ENCODE measurements at places on chromosomes 7 and 10. TPM values are rescaled to one million over a fixed set of nuclear protein-coding genes. Genes with fewer than 3 reads are reported as not detected.

- peaks cover 19% of the 10 kb centered on the region for H3K4me1 ChIP-seq
- H3K4me3 ChIP-seq = no peak overlapping the region
- H3K36me3 ChIP-seq = no peaks in the 10 kb centered on the region
- no peak overlapping the region for H3K27ac ChIP-seq
Measured at GRCh38 chr7:66297579-66297978, 92.4 kb downstream of the TPST1 start.

GRCh38 chr7:50599385-50599784 is 34.2 kb upstream of the DDC start:
- H3K27me3 ChIP-seq = no peaks in the 10 kb centered on the region
- H3K36me3 ChIP-seq = peaks cover 4% of the 10 kb centered on the region
- no peak overlapping the region for H3K27ac ChIP-seq
- H3K4me1 ChIP-seq = peaks cover 6% of the 10 kb centered on the region
- H3K4me3 ChIP-seq = no peak overlapping the region

GRCh38 chr7:155825336-155825735 is 13.1 kb upstream of the SHH start:
- no peak overlapping the region for H3K27ac ChIP-seq
- DNase-seq = no peak
- H3K36me3 ChIP-seq = no peaks in the 10 kb centered on the region
- no peaks in the 10 kb centered on the region for H3K4me1 ChIP-seq
- H3K27me3 ChIP-seq = no peaks in the 10 kb centered on the region
- no peak overlapping the region for H3K4me3 ChIP-seq

Gene SPDYE9
- total RNA-seq = not detected

DNA sequence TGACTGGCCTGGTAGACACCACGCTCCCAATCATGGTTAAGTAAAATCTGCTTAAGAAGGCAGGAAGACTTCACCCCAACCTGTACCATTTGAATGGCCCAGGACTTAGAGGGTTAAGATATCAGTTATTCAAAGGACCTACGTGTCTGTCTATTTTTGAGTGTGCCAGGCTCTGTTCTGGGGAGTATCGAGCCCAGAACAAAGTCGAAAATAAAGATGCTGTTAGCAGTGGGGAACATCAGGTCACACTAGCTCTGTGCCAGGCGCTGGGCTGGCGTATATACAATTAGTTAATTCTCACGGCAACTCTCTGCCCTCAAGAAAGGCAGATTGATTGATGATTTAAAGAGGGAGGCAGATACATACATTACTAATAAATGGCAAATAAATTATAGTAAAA is 40.5 kb upstream of the CREB5 start:
- no peaks in the 10 kb centered on the region for H3K27me3 ChIP-seq
- H3K4me1 ChIP-seq = no peaks in the 10 kb centered on the region
- H3K36me3 ChIP-seq = no peaks in the 10 kb centered on the region

DNA sequence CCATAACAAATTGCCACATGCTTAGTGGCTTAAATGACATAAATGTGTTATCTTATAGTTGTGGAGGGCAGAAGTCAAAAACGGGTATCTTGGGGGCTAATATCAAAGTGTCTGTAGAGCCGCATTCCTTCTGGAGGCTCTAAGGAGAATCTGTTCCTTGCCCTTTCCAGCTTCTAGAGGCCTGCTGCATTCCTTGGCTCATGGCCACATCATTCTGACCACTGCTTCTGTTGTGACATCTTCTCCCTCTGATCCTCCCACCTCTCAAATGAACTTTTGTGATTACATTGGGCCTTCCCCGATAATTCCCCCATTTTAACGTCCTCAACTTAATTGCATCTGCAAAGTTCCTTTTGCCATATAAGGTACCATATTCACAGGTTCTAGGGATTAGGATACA is 76.1 kb downstream of the CYP26A1 start:
- no peak overlapping the region for H3K4me3 ChIP-seq
- 0 out of 2 replicates have a peak, but pooled peaks cover 3% of the 10 kb centered on the region for H3K4me1 ChIP-seq
- no peaks in the 10 kb centered on the region for H3K27me3 ChIP-seq
- H3K36me3 ChIP-seq = no peaks in the 10 kb centered on the region

DNA sequence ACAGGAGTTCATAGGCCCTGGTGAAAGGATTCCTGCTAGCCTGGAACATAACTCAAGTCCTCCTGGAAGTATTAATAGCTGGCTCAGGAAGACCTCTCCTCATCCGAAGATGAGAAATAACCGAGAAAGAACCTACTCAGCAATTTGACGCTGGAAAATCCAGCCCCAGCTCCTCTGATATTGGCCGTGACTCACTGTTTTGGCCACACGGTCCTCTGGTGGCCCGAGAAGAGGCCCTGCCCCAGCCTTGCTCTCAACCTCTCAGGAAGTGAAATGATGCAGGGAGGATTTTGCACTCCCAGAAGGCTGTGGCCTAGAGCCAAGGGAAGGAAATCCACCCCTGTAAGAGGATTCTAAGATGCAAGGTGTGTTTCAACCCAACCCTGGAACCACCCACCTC is 121.6 kb downstream of the MTPAP start:
- H3K27ac ChIP-seq = no peak overlapping the region
- no peaks in the 10 kb centered on the region for H3K27me3 ChIP-seq
- no peaks in the 10 kb centered on the region for H3K4me1 ChIP-seq
- H3K36me3 ChIP-seq = no peaks in the 10 kb centered on the region
- DNase-seq = no peak

DNA sequence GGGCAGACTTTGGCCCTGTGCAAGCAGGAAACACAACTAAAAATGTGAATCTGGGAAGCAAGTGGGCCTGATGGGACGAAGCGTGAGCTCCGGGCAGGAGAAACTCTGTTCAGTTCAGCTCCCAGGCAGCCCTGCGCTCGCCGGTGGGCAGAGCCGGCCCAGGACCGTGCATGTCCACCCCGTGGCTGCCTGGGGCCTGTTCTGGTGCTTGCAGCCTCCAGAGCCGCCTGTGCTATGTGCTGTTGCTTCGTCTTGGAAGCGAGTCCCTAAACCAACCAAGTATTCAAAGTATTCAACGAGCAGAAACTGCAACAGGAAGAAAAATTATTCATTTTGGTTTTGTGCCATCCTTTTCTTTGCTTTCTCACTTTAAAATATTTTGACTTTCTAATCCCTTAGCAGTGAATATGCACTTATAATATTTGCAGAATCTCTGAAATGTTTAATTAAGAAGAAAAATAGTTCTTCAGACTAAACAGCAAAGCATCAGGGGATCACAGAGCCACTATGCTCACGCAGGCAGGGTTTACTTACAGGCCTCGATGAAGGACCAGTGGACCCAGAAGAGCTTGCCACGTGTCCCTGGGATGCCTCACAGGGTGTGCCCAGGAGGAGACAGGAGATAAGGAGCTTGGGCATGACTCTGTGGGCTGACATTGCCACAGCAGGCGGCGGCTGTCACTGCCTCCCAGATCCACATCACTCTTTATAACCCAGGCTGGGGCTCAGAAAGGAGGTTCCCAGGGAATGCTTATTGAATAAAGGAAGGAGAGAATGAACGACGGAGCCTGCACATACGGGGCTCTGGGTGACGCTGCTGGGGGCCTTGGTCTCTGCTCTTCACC is 45.6 kb downstream of the VIPR2 start:
- H3K27ac ChIP-seq = no peak overlapping the region
- H3K36me3 ChIP-seq = no peaks in the 10 kb centered on the region
- no peaks in the 10 kb centered on the region for H3K27me3 ChIP-seq

DNA sequence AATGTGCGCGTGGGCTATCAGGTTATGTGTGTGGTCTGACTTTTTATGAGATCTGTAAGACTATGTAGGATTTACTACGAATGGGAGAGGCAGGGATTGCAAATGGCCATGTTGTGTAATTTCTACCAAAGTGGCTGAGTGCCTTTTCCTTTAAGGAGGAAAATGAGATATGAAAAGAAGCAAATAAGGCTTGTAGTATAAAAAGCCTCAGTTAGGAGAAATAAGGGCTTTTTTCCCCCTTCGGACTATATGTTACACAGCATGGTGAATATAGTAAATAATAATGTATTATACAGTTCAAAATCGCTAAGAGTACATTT is 447 bp upstream of the GPAM start:
- H3K4me1 ChIP-seq = peaks cover 18% of the 10 kb centered on the region
- peak overlapping the region; percentile 76 for H3K4me3 ChIP-seq
- H3K27me3 ChIP-seq = no peaks in the 10 kb centered on the region
- peaks cover 3% of the 10 kb centered on the region for H3K36me3 ChIP-seq
- 0 out of 2 replicates have a peak overlapping the region, but pooled peaks have one; percentile 22 for H3K27ac ChIP-seq

GRCh38 chr10:31157123-31158010 is 125.7 kb upstream of the ZNF438 start:
- H3K4me1 ChIP-seq = peaks cover 5% of the 10 kb centered on the region
- no peak for DNase-seq
- H3K27ac ChIP-seq = no peak overlapping the region
- no peaks in the 10 kb centered on the region for H3K27me3 ChIP-seq
- H3K36me3 ChIP-seq = no peaks in the 10 kb centered on the region

Gene CNPY1
- 0.31 TPM for total RNA-seq

Gene HMX2
- total RNA-seq = 2.6 TPM

All from GM23338 (cell line).